ENCODE measurements at places on chromosomes 5 and 9.

GRCh38 chr9:115412656-115413055 is 294.7 kb upstream of the TNC start:
- no peak for DNase-seq

GRCh38 chr9:7121664-7122063 is 363.9 kb downstream of the KDM4C start:
- no peak for DNase-seq

DNA sequence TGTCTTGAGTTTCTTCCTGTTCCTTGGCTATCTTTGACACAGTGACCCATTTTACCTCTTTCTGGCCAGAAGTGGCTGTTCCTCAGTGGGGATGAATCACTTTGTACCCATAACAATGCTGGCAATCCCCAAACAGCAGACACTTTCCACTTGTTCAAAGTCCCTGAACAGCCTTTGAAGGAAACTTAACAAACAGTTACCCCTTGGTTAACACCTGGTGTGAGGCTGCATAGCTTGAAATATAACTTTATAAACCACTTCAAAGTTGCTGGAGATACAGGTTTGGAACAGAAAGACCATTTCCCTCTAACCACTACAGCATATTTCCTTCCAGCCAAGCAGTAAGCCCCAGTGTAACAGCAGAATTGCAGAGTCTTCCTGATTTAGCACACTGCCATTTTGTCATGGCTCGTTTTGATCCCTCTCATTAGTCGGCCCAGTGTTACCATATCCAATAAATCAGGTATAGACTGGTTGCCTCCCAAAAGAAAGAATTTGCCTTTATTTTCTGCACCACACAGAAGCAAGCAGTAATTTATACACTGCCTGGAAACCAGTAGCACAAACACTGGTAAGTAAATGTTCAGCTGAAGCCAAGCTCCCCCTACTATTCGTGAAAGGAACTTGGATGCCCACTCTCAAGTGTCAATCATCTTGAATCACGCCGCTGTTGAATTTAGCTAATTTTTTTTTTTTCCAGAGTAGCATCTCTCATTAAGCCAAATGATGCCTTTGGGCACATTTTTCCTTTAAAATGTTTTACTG is 225.9 kb downstream of the PIK3R1 start:
- DNase-seq, result no peak

GRCh38 chr5:172524573-172525021 is 70.3 kb upstream of the SH3PXD2B start:
- DNase-seq, result no peak

DNA sequence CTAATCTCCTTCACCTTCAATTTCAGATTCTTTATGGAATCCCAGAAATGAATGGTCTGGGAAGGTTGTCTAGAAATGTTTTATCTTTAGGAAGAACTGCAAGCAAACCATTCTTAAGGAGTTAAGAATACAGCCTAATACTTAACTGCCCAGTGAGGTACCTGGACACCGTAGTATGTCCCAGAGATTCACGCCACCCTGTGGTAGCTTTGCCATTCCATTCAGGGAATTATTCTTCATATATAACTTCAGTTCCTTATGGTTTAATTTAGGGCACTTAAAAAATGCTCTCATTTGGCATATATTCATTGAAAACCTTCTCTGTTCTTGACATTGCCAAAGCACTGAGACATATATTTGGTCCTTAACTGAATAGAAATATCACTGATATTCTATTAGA is 49.7 kb downstream of the ACTBL2 start:
- DNase-seq, result no peak

- DNase-seq, result no peak
Observed at GRCh38 chr9:68619072-68619471, 78.4 kb upstream of the TMEM252 start.

DNA sequence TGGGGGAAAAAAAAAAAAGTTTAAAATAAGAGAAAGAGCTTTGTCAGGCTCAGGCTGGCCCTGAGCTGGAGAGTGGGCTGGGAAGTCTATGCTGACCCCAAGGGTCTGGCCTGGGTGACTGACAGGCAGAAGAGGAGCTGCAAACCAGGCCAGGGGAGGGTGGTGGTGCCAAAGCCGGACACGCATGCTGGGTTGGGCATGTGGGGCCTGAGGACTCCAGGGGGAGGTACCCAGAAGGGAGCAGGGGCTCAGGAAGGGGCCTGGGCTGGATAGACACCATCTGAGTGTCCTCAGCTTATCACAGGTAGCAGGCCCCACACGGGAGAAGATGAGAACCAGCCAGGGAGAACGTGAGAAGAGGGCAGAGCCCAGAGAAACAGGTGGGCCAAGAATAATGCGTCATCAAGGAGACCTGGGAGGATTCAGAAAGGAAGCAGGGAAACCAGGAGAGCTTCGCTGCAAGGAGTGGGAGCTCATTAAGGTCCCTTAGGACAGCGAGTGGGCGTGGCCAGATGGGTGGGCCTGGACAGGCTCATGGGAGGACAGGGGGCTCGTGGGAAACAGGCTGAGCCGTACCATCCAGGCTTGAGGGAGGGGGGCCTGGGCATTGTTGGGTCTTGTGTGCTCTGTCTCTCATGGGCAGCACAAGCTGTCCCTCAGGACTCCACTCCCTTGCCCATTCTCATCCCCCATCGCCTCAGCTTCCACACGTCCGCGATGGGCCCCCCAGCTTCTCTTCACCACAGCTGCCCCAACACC is 16.0 kb downstream of the TMOD1 start:
- DNase-seq, result no peak

- no peak for DNase-seq
Observed at GRCh38 chr9:97970165-97970564, 13.0 kb upstream of the ANP32B start.

- DNase-seq, result no peak
Observed at GRCh38 chr9:132883349-132884294, 4.9 kb downstream of the SPACA9 start.

DNA sequence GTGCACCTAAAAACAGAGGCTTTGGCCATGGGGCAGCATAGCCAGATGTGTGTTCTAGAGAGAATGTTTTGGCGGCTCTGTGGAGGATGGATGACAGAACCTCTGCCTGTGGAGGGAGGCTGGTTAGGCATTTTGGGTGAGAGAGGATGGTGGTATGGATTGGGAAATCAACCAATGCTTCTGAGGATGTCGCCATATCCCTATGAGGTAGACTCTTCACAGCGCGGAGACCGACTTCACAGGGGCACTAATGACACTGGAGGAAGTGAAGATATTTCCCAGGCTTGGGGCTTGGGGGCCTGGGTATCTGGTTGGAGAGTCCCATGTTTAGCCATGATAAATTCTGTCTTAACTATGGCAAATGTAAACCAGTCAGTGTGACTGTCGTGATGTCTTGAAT is 140.6 kb upstream of the KLF4 start:
- no peak for DNase-seq

DNA sequence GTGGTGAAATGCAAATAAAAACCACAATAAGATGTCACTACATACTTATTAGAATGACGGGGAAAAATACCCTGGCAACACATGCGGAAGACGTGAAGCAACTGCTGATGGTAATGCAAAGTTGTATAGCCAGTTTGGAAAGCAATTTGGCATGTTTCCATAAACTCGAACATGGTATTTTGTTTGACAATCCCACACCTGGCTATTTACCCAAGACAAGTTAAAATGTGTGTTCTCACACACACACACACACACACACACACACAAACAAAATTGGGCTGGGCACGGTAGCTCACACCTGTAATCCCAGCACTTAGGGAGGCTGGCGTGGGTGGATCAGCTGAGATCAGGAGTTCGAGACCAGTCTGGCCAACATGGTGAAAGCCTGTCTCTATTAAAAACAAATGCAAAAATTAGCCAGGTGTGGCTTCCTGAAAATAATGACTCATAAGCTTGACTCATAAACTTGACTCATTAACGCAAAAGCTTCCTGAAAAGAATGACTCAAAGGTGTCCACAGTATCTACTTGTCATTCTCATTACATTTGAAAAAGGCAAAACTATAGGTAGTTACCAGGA is 456.5 kb downstream of the CDH18 start:
- DNase-seq, result no peak

GRCh38 chr5:37770786-37771185 is 69.1 kb downstream of the GDNF start:
- DNase-seq, result no peak

DNA sequence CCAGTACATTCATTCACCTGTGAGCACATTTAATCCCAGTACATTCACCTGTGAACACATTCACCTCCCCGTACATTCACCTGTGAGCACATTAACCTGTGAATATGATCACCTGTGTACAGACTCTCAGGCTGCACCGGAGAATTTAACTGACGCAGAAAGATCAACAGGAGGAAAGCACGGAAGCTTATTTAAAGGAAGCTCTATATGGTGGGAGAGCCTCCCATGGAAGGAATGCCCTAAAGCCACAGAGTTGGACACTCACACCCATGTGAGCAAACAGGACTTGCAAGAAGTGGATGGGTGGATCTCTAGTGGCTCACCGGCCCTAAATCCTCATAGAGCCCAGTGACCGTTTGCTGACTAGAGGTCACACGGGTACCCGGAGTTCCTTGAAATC is 38.2 kb downstream of the TRIP13 start:
- no peak for DNase-seq

DNA sequence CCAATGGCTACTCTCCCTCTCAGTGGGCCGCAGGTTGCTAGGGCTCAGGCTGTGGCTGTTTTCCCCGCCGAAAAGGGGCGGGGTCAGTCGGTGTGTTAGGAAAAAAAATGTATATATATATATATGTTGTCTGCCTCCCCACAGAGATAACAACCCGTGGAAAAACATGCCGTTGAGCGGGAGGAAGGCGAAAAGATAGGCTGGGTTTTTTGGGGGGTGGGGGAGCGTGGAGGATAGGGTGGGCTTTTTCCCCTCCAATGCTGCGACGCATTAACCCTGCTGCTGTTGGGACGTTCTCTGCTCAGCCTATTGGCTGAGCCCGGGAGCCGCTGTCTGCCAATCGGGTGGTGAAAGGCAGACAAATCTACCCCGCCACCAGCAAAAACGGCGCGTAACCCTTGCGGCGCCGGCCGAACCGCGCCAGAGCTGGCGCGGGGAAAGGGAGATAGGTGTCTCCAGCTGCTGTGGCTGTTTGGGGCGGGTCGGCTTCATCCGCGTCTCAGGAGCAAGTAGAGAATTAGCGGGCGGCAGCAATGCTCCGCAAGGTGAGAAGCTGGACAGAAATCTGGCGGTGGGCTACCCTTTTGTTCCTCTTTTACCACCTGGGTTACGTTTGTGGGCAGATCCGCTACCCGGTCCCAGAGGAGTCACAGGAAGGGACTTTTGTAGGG is at the start of gene PCDHGC4:
Gene PCDHGC4 (plus strand): TSS at position 390 of the 671 bp plus-strand sequence. CDS start 144 bp downstream, at position 534.
- DNase-seq, result no peak

DNA sequence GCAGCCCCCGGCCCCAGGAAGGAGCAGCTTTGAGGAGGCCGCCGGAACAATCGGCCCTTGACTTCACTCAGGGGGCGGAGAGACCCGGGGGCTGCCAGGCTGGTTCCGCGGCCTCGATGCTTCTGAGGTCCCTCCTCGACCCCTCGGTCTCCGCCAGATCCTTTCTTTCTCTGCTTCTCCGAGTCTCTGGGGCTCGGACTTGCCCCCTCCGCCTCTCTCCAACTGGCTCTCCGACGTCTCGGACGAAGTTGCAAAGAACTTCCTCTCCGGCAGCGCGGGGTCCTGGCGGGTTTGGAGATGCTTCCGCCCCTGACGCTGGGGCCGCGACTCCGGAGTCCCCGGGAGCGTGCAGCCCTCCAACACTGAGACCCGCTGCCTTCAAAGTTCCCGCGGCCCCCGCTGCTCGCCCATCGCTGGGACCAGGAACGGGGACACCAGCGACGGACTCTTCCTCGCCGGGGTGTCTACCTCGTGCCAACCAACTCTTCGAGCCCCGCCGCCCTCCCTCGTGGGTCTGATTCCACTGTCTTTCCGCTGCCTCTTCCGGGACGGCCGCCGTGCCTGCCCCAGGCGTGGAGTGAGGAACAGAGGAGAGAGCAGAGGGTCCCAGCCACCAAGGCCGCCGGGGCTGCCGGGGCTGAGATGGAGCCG is 7.0 kb downstream of the PAX5 start:
- DNase-seq, result no peak
